ELR (cell line): ENCODE measurements at places on chromosomes 7 and 10.
A peak's percentile ranks its signal among the peaks of the same experiment; 100 is the strongest.

DNA sequence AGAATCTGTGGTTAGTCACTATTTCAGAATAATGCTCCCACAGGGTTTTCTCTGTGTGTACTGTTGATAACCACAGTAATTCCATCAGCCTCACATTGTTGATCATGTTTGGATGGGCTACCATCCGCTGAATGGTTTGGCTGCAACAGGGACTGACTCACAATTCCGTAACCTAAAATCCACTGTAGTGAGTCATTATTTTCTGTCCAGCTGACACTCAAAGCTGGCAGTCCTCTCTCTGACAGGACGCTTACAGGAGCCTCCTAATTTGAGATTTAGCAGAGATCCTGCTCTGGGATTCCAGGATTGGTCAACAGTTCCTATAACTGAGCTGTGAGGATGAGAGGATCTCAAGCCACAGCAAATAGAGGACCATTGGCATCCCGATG lies 32.7 kb downstream of the VWA2 start:
- DNase-seq: peak; percentile 92

GRCh38 chr7:42698600-42699374 lies 213.1 kb downstream of the C7orf25 start:
- DNase-seq: no peak

GRCh38 chr7:139542308-139543151 lies 19.0 kb downstream of the CLEC2L start:
- no peak for DNase-seq

GRCh38 chr7:142477079-142477651 lies 219.3 kb upstream of the PRSS58 start:
- no peak for DNase-seq

GRCh38 chr7:272631-273030 lies 17.3 kb upstream of the FOXL3 start:
- no peak for DNase-seq

DNA sequence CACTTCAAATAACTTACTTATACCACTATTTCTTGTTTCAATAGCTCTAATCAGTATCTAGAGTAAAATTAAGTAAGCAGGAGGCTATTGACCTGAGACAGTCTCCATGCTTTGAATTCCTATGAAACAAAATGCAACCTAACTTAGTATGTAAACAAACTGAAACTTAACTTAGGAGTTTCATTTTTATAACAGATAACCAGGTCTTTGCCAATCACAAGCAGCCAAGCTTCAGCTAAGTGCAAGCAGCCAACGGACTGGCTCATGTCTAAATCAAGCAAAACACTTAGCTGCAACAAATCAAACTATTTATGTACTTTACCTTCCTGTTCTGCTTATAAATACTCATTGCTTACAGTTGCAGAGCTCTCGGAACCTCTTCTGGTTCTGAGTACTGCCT lies 4.4 kb upstream of the GSTK1 start:
- no peak for DNase-seq

DNA sequence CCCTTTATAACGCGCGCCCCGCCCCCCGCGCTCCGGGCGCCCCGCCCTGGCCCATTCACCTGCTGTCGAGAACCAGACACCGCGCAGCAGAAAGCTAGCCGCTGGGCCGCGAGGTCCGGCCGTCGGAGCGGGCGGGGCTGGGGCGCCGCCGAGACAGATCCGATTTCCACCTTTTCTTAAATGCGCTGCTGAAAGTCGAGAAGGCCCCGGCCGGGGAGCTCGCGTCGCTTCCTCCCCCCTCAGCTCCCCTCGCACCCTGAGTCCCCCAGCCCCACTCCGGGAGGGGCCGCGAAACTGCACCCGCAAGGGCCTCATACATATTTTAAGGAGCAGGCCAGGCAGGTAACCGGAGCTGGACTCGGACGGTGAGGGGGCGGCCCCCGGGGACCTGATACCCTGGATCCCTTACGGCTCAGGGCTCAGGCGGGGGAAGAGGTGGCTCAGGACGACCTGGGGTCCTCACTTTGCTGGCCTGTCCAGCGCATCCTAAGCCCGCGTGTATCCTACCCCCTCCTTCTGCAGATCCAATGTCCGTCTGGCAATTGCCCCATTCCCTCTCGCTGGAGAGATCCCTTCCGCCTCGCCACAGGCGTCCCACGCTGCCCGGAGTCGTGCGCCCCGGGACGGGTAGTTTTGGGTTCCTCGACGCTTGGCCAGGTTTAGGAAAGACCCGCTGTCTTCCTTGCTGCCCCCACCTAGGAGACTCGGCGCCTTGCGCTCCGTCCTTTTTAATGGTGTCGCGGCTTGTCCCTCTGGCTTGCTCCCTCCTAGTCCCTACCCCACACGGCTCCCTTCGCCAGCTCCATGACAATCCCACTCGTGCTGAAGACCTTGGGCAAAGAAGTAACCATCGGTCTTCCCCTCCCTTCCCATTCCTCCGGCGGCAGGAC lies 170.6 kb downstream of the UBE2H start:
- no peak for DNase-seq

GRCh38 chr7:114979388-114979787 lies 57.5 kb downstream of the MDFIC start:
- DNase-seq: no peak

GRCh38 chr10:76918106-76918505 lies 719.5 kb downstream of the KCNMA1 start:
- no peak for DNase-seq

DNA sequence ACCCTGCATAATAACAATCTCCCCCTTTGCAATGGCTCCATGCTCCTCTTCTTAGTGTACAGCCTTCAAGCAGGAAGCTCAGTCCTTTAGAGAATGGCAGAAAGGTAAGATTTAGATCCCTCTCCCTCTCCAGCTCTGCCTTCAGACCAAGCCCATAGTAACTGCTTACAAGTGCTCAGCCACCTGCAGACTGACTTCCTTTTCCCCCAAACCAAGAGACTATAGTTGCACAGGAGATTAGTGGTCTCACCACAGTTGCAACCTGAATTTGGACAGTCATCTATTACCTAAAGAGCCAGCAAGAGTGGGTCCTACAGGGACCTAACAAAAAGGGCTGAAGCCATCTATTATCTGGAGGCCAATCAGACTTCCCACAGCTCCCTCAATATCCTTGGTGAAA lies 16.5 kb downstream of the FBXL13 start:
- no peak for DNase-seq

- DNase-seq: no peak
Observed at GRCh38 chr7:100019908-100020307, 4.5 kb downstream of the ZKSCAN1 start.

- peak; percentile 89 for DNase-seq
Observed at GRCh38 chr10:110408203-110408871, 89.4 kb upstream of the DUSP5 start.

DNA sequence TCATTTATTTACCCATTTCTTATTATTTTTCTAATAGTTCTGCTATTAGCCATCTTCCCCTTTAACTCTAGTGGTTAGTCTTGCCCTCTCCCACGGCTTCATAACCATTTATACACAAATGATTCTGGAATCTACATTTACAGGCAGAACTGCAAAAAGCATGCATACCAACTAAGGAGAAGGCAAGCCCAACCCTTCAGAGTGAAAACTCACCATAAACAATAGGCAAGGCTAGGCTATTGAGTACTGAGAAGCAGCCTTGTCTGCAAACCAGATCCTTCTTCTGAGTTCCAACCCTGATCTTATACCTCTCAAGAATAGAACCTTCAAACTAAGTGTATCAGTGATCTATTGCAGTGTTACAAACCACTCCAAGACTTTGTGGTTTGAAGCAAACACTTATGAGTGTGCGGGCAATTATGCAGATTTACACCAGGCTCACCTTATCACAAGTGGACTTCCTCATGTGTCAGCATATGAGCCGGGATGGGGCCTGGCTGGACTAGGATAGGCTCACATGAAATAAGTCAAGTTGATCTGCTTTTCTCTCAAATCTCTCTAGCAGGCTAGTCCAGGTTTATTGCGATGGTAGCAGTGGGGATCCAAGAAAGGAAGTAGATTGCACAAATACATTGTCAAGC lies 896.9 kb upstream of the PHF14 start:
- DNase-seq: no peak

DNA sequence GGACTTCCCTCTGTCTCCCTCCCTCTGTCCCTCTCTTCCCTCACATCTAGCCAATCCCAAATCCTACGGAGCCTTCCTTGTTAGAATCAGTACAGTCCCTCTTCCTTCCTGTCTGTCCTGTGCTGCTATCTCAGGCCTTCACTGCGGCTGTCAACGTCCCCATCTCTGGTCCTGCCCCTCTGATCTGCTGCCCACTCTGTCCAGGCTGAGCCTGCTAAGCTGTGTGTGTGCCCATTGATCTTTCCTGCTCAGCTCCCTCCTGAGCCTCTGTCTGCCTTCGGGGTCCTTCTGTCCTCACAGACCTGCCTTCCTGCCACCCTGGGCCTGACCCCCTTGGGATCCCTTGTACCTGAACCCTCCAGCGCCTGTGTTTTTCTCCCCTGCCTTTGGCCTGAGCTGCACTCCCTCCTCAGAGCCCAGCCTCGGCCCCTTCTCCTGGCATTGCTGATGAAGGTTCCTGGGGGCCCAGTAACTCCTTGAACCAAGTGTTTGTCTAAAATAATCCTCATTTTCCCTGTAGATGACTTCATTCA lies 182.1 kb upstream of the SHH start:
- DNase-seq: no peak

GRCh38 chr7:95901006-95901405 lies 128.7 kb downstream of the DYNC1I1 start:
- no peak for DNase-seq

- no peak for DNase-seq
Observed at GRCh38 chr10:35498693-35499092, 106.4 kb upstream of the GJD4 start.

GRCh38 chr7:90402785-90403173 lies 482 bp upstream of the CLDN12 start:
- DNase-seq: no peak

- no peak for DNase-seq
Observed at GRCh38 chr7:122883049-122883680, 3.1 kb downstream of the CADPS2 start.

- peak; percentile 47 for DNase-seq
Observed at GRCh38 chr10:113751181-113751732, at the start of gene PLEKHS1. TSS of gene PLEKHS1 (plus strand) at chr10:113751682. CDS start at chr10:113755278, 3,596 bp downstream.

DNA sequence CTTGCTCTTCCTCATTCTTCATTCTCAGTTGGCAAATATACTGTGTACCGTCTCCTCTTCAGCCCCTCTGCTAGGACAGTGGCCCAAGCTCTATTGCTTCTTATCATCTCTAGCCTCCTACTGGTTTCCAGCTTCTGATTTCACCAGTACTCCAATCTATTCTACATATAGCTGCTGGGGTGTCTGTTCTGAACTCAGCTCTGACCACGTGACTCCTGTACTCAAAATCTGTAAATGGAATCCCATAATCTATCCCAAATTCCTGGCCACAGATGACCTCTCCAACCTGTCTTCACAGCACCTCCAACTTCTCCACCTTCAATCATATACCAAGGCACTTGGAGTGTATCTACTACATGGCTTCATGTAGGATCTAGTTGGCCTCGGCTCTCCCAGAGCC lies 152.9 kb downstream of the NRCAM start:
- DNase-seq: no peak

GRCh38 chr10:71625445-71626175 lies 94.0 kb downstream of the C10orf105 start:
- DNase-seq: no peak

- no peak for DNase-seq
Observed at GRCh38 chr10:92284112-92284704, 6.7 kb downstream of the CPEB3 start.

DNA sequence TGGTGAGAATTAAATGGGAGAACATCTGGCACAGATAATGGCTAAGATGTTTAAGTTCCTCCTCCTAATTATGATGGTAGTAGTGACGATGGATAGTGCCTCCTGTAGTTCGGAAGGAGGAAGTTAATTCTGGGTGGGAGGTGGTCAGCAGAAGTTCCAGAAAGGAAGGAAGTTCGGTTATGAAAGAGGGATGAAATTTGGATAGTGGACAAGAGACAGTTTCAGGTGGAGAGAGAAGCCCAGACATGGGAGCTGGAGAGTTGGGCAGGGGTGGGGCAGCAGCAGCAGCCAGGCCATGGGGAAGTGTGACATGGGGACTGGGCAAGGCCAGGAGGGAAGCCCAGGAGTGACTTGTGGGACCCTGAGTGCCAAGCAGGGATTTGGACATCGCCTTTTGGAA lies 99.5 kb downstream of the CCNY start:
- DNase-seq: no peak
